ENCODE measurements at places on chromosomes 11 and 22.

DNA sequence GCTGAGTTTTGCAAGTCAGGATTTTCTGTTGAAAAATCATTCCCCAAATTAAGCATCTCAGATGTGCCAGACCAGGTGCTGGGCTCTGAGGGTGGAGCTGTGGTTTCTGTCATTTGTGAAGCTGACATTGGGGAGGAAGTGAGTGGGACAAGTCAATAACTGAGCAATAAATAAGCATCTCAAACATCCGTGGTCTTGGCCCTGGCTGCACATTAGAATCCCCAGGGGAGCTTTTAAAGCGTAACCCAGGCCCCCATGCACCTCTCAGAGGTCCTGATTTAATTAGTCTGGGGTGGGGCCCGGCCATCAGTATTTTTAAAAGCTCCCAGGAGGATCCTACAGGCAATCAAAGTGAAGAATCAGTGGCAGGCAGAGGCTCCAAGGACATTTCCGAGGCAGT is 420.0 kb downstream of the MN1 start:
- DNase-seq, result no peak

DNA sequence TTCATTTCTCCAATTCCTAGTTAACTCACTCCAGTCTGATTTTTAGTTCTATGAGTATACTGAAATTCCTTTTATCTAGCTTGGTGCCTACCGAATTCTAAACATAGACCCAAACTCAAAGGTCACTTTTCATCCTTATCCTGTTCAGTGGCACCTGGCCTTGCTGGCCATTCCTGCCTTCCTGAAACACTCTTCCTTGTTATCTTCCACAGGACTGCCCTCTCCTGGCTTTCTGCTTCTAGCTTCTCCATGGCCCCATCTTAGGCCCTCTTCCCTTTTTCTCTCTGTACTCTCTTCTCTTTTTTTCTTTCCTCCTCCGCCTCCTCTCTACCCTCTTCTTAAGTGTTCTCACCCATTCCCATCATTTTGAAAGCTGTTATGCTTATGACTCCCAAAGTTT is 87.3 kb downstream of the WNT11 start:
- DNase-seq, result no peak

DNA sequence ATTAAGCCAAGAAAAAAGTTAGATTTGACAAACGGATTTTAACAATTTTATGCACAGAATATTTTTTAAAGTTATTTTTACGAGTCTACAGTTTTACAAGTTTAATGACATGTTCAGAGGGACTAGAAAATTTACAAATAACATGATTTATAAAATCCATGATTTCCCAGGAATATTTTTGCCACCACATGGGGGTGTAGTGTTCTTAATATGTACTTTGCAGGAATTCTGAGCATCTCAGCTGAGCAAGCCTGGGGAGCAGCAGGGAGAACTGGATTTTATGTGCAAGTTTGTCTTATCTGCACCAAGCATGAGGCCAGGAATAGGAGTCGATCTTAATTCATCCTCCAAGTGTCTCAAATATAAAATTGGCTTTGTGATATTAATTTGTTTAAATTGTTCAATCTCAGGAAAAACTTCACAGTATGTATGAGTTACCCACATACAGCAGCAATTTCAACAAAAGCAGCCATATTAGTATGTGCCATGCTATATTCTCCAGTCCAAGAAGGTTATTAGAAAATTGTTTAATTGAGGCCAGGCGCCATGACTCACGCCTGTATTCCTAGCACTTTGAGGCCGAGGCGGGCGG is 826.3 kb downstream of the DLG2 start:
- peak; percentile 40 for DNase-seq

GRCh38 chr11:65216830-65217229 is 35.1 kb downstream of the CAPN1 start:
- DNase-seq, result no peak

GRCh38 chr11:65310215-65310614 is 4.5 kb upstream of the CDC42EP2 start:
- no peak for DNase-seq

All from PC-9 (cell line).